ENCODE measurements at places on chromosomes 6 and 20.

GRCh38 chr6:153150371-153150751, 19.3 kb upstream of the RGS17 start:
- no peak for DNase-seq

DNA sequence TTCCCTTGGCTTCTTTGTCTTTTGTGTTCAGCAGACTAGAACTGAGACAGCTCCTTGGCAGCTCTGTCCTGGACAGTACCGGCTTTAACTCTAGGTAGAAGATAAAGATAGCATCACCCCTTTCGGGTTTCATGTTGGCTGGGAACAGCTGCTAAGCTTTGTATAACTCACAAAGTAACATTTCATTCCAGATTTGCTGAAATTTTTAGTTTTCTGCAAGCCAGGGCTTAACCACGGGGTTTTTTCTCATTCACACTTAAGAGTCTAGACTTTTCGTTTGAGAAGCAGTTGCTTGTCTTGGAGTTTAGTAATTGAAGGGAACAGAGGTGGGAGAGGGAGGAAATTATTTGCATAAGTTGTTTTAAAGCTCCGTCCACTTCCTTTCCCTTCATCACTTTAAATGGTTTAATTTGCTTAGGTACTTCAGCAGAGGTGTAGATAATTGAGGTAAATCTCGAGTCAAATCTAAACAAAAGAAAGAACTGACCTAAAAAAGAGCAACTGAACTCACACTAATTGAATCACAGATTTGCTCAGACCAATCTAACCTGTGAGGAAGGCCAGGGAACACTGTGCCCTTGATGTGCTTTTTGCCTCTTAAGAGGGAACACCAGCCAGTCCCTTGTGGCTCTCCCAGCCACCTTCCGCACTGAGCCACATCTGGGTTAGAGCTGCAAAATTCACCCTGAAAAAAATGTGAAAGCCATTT, 48.3 kb downstream of the RREB1 start:
- DNase-seq, result no peak

GRCh38 chr20:64078934-64079272, 415 bp downstream of the RGS19 start:
- no peak for DNase-seq

DNA sequence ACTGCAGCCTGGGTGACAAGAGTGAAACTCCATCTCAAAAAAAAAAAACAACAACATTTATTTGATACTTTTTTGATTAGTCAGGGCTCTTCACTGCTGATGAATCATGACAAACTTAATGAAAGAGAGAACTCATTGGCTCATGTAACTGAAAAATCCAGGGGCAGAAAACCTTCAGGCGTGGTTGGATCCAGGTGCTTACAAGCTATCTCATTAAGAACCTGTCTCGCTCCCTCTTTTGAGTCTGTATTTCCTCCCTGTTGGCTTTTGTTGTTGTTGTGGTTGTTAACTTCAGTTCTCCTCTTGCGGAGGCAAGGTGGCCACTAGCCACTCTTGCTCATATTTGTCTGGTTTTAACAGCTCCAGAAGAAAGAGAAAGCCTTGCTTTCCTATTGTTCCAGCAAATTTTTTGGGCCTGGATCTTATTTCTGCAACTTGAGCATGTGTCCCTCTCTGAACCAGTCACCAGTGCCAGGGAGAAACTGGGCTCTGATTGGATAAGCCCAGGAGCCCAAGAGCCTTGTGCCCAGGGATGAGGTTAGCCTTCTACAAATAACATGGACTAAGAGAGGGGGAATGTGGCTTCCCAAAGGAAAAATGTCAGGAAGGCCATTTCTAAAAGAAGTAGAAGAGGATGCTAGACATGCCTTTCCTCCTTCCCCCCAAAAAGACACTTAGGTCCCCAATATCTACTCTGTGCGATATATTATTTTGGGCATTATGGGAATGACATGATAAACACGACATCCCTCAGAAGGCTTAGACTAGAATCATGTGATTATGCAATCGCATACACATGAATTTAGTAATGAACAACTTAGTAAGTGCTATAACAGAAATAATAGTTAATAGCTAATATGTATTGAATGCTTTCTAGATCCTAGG, 64.5 kb downstream of the PHACTR2 start:
- DNase-seq, result no peak

- no peak for DNase-seq
These were observed 72.5 kb downstream of the PTPN1 start for GRCh38 chr20:50582591-50583234.

DNA sequence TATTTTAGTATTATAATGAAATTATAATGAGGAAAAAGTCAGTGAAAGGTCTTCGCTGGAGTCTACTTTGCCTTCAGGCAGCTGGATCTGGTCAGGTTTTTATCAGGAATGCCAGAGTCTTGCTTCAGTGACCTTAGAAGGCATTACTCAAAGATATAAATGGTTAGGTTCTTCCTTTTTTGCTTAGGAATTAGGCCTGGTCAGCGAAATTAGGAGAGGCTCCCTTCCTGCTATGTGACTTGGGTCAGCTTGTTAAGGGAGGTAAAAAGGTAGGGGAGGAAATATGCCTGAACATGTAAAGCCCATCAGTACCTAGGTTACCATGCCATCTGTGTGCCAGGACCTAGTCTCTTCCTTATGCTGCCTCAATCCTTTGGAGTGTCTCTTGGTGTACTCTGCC, 115.1 kb downstream of the OTOR start:
- no peak for DNase-seq

DNA sequence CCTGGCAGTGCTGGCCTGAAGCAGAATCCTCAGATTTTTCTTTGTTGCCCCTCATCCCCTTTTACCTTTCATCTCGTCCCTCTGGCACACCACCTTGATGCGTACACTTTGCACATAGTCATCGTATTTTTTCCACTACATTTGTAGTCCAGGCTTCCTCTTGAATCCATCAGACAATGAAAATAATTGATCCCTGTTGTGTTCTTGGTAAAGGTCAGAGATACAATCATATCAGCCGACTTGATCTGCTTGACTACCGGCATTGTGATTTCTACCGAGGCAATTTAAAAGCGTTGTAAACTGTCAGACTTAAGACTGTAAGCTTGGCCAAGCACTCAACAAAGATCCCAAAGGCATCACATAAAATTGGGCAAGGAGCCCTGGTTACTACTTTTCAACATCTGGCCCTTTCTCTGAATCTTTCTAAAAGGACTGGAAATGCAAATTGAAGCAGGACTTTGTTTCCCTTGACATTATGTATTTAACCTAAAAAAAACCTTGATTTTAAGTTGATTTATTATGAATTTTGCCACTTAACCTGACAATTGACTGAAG, 512.6 kb downstream of the LMBRD1 start:
- DNase-seq, result no peak

DNA sequence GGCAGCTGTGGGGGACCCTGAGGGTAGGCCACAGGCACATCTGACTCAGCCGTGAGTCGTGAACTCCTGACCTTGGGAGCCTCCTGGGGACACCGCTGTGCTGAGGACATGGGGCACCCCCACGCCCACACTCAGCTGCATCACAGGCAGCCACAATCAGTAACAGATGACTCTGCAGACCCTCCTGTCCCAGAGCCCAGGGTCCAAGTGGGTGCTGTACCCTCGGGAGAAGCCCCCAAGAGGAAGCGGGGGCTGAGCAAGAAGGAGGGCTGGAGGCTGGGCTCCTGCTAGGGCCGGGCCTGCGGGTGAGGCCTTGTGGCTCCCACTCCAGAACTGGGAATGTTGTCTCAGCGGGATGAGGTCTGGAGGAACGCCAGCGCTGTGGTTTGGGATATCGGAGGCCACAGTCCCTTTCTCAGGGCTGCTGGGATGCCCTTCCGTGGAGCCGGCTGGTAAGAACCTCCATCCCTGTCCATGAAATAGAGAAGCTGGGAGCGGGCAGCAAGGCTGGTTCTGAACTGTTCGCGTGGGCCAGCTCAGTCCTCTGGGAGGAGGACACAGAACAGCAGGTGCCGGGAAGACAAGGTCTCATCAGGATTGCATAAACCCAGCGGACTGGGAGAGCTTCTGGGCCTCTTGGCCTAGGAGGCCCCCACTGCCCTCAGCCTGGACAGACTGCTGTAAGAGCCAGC, 3.1 kb upstream of the LAMA5 start:
- peak; percentile 49 for DNase-seq

DNA sequence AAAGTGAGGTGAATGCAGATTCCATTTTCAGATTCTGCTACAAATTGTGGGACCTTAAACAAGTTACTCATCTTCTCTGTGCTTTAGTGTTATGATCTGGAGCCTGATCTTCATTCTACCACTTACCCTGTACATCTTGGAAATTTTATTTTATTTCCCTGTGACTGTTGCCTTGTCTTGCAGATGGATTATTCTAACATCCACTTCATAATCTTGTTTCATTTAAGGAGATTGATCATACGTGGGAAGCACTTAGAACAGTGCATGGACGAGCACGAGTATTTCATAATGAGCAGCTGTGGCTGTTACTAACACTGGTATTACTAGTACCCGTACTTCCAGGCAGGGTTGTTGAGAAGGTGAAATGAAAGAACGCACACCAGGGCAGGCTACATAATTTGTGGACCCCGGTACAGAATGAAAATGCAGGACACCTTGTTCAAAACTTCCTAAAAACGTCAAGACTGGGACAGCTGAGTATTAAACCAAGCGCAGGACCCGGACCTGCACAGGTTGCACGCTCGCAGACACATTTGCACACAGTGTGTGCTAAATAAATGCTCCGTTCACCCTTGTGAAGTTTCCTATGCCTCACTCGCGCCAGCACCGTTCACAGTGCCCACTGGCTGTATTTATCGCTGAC, 535 bp upstream of the CCDC170 start:
- peak; percentile 41 for DNase-seq

- no peak for DNase-seq
These were observed 2.2 kb downstream of the NKX2-4 start for GRCh38 chr20:21395051-21395665.

- no peak for DNase-seq
These were observed 80.9 kb downstream of the DNAH8 start for GRCh38 chr6:38796006-38796405.

GRCh38 chr6:39568896-39569295, 156.3 kb downstream of the KIF6 start:
- no peak for DNase-seq

DNA sequence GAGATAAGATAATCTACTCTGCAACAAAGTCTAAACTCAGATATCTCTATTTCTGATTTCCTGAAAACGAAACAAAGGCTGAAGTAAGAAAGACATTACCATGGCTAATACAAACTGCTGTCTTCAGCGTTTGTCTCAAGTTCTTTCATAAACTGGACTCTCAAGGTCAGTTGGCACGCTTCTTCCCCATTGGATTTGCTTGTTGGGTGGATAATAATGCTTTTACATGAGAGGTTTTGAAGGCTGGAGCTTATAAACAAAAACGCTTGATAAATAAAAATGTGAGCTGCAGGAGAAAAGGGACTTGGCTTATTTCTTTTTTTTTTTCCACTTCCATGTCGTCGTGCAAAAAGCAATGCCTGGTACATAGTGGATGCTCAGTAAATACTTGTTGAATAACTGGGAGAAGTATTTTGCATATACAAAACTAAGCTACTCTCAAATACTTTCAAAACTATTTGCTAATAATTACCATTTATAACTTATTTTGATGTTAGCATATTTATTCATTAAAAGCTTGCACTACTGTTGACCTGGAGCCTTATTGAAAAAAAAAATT, 65.7 kb upstream of the EEF1A1 start:
- peak; percentile 40 for DNase-seq

GRCh38 chr20:38640521-38640920, 38.9 kb downstream of the ARHGAP40 start:
- no peak for DNase-seq

DNA sequence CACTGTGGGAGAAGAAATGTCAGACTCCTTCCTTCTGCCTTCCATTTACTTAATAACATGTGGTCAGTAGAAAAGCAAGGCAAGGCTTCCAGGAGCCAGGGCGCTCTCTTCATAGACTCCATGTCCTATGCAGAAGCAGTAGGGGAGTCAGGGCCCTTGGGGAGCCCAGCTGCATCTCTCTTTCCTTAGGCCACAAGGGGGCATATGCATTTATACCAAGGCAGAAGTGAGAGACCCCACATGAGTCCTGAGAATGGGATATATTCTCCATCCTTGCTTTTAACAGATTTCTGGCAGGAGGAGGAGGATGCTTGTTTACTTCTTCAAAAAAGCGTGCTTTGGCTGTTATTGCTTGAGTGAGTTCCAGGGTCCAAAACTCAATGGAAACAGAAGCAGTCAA, 198.5 kb downstream of the HIVEP2 start:
- no peak for DNase-seq

DNA sequence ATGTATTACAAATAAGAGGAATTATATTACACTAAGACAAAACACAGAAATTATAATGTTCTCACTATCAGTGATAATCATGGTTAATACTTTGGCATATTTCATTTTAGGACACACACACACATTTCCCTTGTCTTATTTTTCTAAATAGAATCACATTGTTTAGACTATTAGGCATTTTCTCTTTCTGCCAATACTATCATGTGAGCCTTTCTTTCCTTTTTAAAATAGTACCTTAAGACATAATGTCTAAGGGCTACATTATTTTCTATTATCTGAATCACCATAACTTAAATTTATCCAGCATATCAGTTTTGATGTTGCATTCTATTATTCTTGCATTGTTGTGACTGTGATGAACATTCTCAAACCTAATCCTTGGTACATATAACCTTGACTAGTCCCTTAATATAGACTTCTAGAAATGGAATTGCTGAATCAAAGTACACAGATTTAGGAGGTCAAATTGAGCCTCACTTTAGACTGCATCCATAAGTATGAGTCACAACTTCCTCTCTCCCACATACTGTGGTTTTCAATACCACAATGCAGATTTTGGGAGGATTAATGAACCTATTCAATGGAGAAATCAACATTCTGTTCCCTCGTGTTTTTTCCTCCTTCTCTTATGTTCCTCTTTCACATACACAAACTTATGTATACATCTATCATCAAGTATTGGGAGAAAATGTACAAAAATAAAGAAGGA, 212.6 kb downstream of the MOXD1 start:
- DNase-seq, result peak; percentile 44

DNA sequence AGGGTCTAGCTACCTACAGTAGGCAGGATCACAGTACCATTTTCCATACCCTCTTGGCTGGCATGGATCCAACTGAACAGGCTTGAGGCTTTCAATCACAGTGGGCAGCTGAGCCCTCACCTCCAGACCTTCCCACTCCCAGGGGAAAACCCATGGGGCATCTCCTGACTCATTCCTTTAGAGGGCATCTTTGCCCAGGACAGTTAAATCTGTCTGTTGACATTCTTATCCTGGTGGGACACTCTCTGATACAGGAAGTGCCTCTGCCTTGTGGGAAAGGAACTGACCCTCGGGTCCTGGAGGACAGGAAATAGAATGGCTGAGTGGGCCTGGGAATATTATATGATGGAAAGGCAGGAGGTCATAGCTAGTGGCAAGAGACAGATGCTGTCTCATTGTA, 10.2 kb upstream of the EPB41L1 start:
- DNase-seq, result peak; percentile 28

Data from inflammatory macrophage treated with lipopolysaccharide for 1 hour (primary cell).